T-helper 17 cell (primary cell): ENCODE measurements at places on chromosomes 2 and 18.

DNA sequence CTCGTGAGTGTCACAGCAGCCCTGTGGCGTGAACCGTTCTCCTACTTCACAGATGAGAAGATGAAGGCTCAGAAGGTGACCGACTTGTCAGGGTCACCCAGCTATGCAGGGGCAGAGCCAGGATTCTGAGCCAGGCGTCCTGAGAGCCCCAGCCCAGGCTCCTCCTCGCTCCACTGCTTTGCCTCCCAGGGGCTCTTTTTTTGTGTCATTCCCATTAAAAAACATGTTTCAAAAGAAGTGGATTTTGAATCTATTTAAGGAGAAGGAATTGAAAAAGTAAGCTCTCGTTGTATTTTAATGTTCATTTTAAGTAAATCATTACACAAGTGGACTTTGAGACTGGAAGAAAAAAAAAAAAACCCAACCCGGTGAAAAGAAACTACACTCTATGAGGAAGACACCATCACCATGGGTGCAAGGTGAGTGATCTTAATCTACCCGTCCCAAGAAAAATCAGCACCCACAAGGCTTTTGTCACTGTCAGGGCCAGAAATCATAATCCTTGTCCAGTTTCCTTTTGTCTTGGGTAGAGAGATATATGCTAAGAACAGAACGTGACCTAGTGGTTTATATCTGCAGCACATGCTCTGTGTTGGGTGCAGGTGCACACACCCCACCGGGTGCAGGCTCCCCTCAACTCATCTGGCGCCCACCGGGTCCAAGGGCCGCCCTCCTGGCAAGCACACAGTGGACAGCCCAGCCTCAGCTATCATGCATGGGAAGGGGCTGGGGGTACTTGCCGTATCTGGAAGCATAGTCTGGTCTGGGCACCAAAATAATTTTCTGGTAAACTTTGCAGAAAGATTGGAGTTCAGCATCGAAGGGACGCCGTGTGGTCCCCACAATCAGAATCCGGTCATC is 73.5 kb upstream of the ASB18 start:
- no peak for DNase-seq

DNA sequence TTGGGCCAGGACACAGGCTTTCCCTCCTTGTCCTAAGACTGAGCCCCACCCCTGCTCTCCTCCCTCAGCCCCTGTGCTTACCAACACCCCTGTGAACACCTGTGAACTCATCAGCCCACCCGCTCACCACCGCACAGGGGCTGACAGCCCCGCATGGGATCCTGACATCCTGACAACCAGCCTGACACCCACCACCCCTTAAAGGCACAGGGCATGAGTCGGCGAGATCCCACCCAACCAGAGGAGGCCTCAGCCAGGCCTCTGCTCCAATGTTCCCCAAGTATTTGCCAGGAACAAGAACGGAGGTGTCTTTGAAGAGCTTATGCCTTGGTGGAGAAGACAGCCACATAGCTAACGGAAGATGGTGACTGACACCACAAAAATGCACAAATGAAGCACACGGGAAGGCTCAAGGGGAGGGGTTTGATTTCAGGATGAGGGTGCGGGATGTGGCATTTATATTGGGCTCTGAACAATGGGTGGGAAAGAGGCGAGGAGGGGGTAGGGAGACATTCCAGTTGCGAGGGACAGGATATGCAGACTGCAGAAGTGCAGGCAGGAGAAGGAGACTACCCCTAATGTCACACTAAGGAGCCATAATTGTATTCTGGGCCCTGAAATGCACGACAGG is 11.0 kb downstream of the RAB11FIP5 start:
- no peak for DNase-seq

DNA sequence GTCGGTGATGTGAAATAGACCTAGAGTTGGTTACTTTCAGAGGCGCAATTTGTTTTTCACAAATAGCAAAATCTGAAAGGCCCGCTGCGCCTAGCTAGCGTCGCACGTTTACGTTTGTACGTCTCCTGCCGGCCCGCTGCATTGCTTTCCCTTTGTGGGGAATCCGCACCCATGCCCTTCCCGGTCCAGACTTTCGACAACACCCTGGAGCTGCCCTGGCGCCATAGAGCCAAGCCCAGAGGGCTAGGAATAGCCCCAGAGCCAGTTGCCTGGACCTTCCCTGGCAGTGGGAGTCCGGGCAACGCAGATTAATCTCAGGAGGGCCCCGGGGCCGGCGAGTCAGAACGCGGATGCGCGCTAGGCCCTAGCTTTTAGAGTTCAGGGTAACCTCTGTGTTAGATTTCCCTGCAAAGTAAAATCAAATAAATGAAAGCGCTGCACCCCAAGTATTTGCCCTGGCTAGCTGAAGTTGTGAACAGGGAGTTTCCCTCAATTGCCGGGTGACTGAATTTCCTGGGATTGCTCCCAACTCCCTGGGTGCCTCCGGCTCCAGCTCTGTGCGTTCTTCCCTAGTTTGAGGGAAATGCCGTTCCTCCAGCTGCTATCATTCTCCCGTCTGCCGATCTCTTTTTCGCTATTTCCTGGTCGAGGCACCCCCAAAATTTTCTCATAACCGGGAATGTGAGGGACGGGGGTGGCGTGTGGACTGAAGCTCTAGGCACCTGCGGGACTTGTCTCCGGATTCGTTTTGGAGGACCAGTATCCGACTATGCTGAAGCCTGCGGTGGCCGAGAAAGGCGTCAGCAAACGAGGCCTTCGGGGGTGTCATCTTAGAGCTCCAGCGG is 1.2 kb upstream of the EN1 start:
- DNase-seq = no peak

DNA sequence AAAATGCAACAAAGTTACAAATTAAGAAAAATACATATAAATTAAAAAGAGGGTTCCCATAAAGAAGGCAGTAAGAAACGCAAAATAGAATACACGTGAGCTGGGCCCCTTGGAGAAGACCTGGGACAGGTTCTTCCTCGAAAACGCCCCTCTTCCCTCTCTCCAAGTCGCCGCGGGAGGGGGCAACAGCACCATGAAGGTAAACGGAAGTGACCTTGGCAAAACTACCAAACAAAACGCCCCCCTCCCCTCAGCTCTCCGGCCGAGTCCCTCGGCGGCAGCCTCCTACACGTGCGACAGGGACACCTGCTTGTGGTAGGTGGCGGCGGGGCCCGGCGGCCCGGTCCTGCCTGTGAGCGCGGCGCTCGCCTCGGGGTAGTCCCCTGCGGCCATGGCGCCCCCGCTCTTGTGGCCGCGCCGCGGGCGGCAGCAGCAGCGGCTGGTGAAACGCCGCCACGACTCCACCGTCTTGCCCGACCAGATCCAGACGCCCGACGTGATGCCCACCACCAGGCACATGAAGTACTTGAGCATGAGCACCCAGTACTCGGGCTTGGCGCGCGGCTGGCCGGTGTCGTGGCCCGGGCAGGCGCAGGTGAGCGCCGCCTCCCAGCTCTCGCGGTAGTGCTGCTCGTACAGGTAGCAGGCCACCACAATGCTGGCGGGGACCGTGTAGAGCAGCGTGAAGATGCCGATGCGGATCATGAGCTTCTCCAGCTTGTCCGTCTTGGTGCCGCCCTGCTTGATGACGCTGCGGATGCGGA is 2.8 kb downstream of the FZD5 start:
- DNase-seq = no peak

DNA sequence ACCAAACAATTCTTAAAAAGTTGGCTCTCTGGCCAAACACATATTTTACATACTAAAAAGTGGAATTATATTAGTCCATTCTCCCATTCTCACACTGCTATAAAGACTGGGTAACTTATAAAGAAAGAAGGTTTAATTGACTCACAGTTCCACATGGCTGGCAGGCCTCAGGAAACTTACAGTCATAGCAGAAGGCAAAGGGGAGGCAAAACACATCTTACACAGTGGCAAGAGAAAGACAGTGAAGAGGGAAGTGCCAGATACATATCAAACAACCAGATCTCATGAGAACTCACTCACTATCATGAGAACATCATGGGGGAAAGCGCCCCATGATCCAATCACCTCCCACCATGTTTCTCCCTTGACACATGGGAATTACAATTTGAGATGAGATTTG is 42.6 kb downstream of the EDAR start:
- DNase-seq = no peak

DNA sequence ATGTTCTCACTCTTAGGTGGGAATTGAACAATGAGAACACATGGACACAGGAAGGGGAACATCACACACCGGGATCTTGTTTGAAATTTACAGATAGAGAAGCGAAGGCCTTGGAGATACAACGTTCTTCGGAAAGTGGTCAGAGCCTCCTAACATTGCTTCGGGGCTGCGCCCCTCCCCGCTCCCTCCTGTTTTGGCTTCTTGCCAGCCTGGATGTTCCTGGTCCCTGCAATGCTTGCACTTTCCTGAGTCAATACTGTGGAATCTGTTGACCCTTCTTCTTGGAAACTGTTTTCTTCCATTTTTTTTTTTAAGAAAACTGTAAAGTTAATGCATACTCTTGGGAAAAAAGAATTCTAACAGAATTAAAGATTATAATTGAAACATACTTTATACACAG is 360.8 kb downstream of the SOCS6 start:
- DNase-seq = no peak

- DNase-seq = no peak
Measured at GRCh38 chr2:30608643-30609042, 161.6 kb downstream of the LCLAT1 start.

DNA sequence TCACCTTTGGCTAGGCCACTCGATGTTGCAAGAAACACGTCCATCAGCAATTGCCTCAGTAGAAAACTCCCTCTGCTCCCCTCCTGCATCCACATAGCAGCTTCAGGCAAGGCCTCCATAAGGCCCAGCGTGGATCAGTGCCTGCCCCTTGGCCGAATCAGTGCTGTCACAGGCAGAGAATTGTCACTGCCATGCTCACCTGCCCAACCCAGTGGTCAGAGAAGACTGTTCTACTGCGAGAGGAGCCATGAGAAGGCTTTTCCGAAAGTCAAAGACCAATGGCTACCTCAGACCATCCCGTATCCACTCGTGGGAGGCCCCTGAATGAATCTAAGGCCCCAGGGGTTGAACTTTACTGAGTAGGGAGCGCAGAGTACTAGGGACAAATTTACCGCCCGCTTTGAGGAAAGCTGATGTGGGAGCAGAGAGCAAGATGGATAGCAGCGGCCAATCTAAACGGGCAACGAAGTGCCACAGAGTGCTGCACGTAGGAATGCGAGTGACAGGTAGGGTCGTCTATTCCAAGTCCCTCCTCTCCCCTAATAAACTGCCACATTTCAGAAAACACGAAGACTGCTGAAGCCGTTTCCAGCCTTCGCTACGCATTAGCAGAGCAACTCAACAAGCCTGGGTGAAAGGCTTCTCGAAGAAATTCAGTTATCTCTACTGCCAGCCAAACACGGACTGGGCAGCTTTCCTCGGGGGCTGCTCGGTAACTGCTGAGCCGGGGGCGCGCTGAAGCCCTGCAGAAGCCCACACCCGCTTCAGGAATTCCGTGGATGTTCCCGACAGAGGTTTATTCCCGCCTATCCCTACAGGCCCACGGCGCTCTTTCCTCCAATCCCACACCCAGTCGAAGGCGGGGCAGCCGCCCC is 968 bp upstream of the RALBP1 start:
- DNase-seq = no peak

- DNase-seq = no peak
Measured at GRCh38 chr2:55628931-55629330, 11.5 kb upstream of the PPP4R3B start.

- no peak for DNase-seq
Measured at GRCh38 chr2:168174756-168175155, 72.6 kb downstream of the STK39 start.

GRCh38 chr2:162234620-162235462 is 8.4 kb downstream of the FAP start:
- no peak for DNase-seq

GRCh38 chr2:42588121-42588520 is 19.7 kb downstream of the MTA3 start:
- no peak for DNase-seq

DNA sequence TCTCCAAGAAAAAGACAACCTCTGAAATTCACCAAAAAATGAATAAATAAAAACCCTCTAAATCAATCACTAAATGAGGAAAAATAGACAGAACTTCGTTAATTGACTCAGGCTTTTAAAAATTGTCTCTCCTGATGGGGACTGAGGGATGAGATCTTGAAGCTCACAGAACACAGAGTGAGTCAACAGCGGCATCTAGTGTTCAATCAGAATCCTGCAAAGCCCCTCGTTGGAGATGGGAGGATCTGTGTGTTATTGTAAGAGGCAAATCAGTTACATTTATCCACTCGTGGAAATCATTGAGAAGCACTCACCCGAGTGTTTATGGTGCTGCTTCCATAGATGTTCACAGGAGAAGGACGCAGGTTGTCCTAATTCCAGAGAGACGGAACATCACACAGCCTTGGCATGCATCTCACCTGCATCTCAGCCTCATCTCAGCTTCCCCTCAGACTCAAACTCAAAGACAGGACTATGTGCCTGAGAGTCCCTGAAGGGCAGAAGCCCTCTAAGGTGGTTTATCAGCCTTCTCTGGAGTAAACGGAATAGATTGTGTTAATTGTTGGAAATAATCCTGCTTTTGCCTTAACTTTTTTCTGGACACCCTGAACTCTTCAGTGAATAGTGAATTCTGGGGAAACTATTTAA is 82.0 kb downstream of the MREG start:
- DNase-seq = no peak

GRCh38 chr2:222903234-222904220 is 42.7 kb downstream of the ACSL3 start:
- no peak for DNase-seq

DNA sequence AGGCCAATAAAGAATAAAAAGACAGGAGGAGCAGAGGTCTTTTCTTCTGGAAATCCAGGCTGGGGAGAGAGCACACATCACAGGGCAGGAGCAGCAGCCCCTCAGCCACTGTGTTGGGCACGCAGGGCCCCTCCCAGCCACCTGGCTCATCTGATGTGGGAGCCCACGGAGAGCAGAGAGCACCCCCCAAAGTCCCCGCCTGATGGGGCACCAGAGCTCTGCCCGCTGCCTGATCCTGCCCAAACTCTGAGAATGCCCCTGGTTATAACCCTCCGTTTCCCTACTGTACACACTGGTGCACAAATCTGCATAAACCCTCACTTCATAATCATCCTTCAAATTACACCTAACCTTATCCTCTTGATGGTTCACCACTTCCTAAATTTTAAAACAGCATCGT is 111.3 kb downstream of the HDAC4 start:
- DNase-seq = no peak

- DNase-seq = no peak
Measured at GRCh38 chr2:10124538-10125045, 2.1 kb downstream of the RRM2 start.

DNA sequence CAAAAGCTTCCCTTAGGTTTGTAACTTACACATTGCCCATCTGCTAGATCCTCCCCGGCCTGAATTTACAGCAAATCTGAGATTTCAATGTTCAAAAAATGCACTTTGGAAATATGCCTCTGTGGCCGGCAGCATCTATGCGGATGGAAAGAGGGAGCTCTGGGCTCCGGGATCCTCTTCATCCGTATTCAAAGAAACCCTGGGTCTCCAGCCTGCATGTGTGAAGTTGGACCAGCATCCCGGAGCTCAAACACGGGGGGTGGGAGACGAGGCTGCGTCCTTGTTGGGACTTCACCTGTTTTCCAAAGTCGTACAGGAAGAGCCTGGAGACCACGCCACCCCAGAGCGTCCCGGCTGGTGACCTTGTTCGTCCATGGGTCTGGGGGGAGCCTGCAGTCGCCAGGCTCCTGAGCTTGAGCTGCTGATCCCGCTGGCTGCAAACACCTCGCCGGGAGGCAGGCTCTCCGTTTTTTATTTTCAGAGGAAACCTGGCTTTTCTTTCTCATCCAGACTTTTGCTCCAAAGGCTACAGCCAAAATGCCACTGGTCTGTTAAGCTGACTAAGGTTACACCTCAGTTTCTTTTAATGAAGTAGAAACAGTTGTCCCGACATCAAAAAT is 77.4 kb downstream of the PTGR3 start:
- DNase-seq = no peak

GRCh38 chr18:59699061-59699460 is 1.8 kb upstream of the CCBE1 start:
- no peak for DNase-seq
